Stimulated activated CD4-positive, alpha-beta T cell treated with anti-CD3 and anti-CD28 coated beads, Interleukin-2, amount 100 ng/mL, for 48 hours (primary cell): ENCODE measurements at places on chromosomes 7 and 10.

GRCh38 chr10:102118867-102119266, 1.3 kb downstream of the LDB1 start:
- no peak for DNase-seq

DNA sequence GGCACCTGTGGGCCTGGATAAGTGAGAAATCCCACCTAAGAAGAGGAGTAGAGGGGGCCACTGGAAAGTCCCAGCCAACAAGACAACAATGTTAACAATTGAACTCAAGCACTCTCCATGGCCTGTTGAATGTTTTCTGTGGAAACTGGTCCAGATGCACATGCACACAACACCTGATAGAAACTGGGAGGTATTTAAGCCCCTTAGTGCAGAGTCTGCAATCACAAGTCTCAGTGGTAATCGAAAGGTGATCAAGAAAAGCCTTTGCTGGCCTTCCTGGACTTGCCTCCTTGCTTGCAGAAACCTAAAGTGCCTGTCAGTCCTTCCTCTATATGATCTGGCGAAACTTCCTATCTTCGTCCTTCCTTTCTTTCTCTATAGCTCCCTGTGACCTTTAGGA, 30.6 kb upstream of the HNRNPH3 start:
- DNase-seq = no peak

GRCh38 chr10:12919574-12919973, 81.9 kb downstream of the CCDC3 start:
- no peak for DNase-seq

- DNase-seq = no peak
These were observed 172.4 kb upstream of the ZMIZ1 start for GRCh38 chr10:78896159-78896928.

- DNase-seq = no peak
These were observed 1.8 kb downstream of the GOLGA7B start for GRCh38 chr10:97851341-97852001.

DNA sequence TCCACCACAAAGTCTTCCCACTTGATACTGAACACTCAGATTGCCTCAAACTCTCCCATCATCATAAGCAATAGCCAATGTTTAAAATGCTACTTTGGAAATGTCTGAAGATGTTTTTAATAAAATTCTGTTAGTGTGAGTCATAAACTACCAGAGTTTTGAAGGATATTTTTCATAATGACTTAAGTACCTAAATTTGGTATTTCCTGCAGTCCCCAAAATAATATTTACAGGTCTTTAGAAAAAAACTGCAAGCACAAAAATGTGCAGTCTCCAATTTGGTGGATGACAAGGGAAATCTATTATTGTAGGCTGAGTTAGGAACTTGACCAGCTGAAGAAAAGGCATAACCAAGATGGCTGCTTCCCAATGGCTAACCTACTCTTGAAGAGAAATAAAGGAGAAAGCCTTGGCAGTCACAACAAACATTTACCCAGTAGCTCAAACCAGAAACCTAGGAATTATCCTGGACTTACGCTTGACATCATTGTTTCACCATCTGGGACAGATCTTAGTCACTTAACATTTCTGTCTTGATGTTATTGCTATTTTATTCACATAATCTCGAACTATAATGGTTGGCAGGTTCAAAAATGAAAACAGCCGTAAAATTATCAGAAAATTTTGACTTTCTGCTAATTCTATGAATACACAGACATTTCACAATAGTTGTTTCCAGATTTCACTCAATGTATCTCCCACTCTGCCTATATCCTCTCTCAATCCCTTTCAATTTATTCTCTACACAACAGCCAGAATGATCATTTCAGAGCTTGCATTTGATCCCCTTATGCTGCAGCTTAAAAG, 111.2 kb upstream of the STEAP1B start:
- DNase-seq = no peak
